ENCODE measurements at places on chromosomes 16 and 17.

- no peak for DNase-seq
These were observed 369.2 kb downstream of the CDH13 start for GRCh38 chr16:82995924-82996441.

GRCh38 chr16:87584271-87584670, 18.0 kb upstream of the JPH3 start:
- DNase-seq = no peak

DNA sequence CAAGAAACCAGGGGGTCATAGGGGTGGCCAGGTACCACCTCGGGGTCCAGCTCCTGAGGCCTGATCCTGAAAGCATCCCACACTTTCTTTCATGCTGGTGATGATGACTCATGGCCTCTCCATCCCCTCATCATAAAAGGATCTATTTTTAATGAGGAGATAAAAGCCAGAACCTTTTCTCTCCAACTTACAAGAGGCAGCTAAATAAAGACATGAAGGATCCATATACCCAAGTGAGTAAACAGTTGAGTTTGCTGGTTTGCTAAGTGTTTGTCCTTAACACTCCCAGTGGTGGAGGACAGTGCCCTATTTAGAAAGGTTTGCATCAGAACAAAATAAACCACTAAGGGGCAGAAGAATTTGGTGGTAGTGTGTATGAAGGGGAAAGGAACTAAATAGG, 383.8 kb downstream of the GRIN2A start:
- no peak for DNase-seq

GRCh38 chr16:1459967-1460366, 14.9 kb downstream of the CLCN7 start:
- no peak for DNase-seq

- DNase-seq = peak; percentile 74
These were observed 8.3 kb upstream of the RAB5C start for GRCh38 chr17:42163113-42163512.

- no peak for DNase-seq
These were observed 54.7 kb upstream of the SDK2 start for GRCh38 chr17:73698966-73699365.

GRCh38 chr17:44804302-44805089, 25.6 kb downstream of the GJC1 start:
- DNase-seq = no peak

DNA sequence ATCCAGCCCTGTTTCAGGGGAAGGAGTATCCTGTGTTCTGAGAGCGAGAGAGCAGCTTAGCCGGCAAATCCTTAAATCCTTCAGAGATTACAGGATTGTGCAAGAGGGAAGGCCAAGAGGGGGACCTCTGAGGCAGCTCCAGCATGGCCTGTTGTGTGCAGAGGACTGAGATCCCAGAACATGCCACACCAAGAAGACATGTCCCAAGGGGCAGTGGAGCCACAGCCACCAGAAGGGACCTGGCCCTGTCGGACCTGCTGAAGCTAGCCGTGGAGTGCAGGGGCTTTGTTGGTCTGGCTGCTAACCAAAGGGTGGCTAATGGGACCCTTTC, 1.6 kb upstream of the MRC2 start:
- DNase-seq = no peak

DNA sequence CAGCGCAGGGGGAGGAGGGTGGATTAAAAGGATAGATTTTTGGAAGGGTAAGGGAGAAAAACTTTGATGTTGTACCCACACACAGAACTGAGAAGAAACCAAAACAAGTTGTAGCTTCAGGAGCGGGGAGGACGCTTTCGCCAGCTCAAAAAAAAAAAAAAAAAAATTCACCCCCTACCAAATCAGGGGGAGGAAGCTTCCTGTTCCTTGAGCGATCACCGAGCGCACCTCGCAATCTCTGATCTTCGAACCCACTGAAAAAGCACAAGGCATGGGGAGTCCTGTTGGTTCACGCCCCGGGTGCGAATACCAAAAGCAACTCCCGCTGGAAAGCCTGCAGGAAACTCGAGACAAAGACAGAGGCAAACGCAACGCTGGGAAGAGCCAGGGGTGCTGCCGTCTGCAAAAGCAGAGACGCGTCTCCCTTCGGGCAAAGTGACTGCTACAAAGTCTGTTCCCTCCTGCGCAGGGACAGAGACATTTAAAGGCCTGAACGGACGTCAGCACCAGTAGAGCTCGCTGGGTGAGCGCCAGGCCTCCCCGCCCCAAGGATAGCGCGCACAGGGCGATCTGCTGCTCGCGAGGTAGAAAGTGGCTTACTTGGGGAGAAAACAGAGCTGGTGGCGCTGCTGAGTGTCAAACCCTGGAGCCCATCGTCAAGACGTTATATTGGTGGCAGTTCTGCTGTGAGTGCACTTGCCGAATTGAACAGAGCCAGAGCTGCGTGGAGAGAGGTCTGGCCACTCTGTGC, 190.4 kb downstream of the USP22 start:
- peak; percentile 12 for DNase-seq

- DNase-seq = no peak
These were observed 6.1 kb upstream of the CD300C start for GRCh38 chr17:74552037-74552436.

DNA sequence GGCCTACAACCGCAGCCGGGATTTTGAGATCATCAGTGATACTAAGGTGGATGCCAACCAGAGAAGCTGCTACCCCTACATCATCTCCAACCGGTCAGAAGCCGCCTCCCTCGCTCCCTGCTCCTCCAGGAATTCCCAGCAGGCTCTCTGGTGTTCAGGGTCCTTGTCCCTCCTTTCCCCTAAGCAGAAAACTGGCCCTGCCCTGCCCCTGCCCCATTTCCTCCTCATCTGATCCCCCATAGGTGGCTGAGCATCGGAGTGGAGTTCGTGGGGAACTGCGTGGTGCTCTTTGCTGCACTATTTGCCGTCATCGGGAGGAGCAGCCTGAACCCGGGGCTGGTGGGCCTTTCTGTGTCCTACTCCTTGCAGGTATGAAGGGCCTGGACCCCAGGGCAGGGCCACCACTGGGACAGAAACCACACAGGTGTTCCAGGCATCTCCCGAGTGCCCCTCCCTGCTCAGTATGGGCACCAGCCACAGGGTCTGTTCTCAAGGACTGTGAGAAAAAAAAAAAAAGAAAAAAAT, 29.8 kb downstream of the ANKRD40 start:
- no peak for DNase-seq

DNA sequence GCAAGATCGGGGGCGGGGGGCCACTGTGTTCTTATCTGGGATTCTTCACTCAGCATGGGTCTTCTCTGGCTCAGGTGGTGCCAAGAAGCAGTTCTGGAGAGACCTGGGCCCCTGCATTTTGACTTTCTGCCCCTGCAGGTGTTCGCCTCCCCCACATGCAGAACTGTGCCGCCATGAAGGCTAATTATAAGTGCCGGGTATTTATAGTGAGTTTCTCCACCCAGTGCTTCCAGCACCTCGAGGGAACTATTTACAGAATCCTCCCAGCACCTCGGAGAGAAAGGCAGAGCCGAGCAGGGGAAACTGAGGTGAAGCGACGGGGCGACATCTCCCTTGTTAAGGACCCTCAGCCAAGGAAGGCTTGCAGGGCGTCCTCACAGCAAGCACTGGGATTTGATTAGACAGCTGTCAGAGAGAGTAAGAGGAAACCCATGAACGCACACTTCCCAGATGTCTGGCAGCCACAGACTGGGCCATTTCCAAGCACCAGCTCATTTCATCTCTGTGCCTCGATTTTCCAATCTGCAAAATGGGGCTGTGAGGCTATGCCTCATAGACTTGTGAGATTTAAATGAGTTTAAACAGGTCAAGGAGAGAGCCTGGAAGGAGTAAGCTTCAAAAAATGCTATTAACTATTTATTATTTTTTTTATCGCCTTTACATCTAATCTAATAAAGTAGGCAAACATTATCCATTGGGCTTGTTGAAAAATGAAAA, 36.4 kb upstream of the GRIN2A start:
- no peak for DNase-seq

DNA sequence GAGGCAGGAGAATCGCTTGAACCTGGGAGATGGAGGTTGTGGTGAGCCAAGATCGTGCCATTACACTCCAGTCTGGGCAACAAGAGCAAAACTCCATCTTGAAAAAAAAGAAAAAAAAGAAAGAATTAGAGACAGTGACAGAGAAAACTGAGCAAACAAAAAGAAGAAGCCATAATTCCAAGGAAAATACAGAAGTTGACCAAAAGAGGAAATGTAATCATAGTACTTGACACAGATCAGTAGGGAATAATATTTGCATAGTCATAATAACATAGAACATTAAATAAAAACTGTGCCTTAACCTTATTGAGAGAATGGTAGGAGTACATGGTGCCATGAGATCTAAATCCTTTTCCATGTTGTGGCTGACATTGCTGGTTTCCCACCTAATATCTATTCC, 14.7 kb upstream of the USP31 start:
- DNase-seq = no peak

- no peak for DNase-seq
These were observed 42.5 kb downstream of the DNAH17 start for GRCh38 chr17:78534492-78535272.

DNA sequence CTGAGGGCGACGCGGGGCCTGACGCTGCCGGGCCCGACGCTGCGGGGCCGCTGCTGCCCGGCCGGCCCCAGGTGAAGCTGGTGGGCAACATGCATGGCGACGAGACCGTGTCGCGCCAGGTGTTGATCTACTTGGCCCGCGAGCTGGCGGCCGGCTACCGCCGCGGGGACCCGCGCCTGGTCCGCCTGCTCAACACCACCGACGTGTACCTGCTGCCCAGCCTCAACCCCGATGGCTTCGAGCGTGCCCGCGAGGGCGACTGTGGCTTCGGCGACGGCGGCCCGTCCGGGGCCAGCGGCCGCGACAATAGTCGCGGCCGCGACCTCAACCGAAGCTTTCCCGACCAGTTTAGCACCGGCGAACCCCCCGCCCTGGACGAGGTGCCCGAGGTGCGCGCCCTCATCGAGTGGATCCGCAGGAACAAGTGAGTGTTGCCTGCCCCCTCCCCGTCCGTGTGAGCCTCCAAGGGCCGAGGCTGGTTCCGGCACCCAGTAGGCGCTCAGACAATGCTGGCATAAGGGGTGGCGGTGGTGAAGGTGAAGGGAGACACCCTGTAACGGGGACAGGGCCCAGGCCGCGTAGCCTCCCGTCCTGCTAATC, 676 bp downstream of the CPD start:
- DNase-seq = peak; percentile 54

GRCh38 chr17:29148257-29148789, 31.9 kb downstream of the MYO18A start:
- no peak for DNase-seq

- no peak for DNase-seq
These were observed 3.8 kb upstream of the VAC14 start for GRCh38 chr16:70804734-70805169.

- no peak for DNase-seq
These were observed 15.8 kb downstream of the SHISA9 start for GRCh38 chr16:12917246-12917645.

GRCh38 chr17:74543406-74543805, 2.5 kb downstream of the CD300C start:
- DNase-seq = no peak

DNA sequence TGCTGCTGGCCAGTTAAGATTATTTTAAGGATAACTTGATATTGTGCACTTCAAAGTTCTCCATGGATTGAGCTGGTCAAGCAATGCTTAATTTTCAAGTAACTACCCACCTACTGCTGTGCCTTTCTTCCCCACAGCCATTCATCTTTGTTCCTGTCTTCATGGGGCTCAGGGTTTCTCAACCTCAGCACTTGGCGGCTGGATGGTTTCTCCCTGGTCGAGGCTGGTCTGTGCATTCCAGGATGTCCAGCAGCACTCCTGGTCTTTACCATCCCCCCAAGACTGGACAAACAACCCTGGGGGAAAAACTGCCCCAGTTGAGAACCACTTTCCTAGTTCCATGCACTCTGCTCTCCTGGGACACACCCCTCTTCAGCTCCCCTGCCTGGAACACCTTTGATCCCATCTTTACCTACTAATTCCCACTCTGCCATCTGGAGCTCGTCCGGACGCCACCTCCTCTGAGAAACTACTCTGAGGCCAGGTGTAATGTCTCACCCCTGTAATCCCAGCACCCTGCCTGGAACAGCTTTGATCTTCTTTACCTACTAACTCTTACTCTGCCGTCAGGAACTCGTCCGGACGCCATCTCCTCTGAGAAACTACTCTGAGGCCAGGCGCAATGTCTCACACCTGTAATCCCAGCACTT, 81.5 kb downstream of the NXN start:
- DNase-seq = no peak

GRCh38 chr16:17469011-17469740, 1.6 kb downstream of the XYLT1 start:
- no peak for DNase-seq

GRCh38 chr17:57905875-57906455, 49.2 kb downstream of the CUEDC1 start:
- DNase-seq = no peak

- DNase-seq = no peak
These were observed 6.0 kb downstream of the SCN4A start for GRCh38 chr17:63966646-63967264.

DNA sequence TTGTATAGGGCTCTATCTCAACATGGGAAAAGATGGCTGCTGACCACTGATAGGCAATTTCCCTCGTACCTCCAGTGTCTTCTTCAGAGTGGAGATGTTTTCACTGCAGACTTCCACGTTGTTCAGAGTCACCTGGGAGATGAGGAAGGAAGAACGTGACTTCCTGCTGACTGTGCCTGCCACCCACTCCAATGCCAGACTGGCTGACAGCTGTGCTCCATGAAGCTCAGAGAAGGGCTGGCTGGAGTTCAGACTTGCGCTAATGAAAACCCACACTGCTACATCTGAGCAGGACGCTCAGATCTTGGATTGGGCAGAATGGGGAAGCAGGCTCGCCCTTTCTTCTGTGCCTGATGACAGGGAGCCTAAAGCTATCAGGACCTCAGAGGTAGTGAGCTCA, 33.1 kb downstream of the COG4 start:
- DNase-seq = no peak

DNA sequence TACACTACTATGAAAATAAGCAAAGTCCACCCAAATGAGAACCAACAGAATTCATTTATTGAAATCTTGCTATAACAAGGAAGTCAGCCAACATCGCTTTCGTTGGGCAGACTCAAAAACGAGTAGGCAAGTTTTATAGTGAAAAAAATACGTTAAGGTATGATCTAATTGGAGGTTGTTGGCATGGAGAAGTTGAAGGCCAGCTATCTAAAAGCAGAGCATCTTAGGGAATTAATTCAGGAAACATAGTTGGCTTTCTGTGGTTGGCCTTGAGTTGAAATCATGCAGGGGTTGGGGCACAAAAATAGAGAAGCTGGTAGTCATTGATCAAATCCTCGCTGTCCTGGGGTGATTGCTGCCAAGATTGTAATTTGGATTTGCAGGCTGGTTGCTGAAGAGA, 118.3 kb downstream of the PPM1E start:
- DNase-seq = no peak

- DNase-seq = no peak
These were observed 3.4 kb downstream of the ADAM11 start for GRCh38 chr17:44761932-44762810.

GRCh38 chr16:87352818-87353217, 30.8 kb downstream of the FBXO31 start:
- DNase-seq = no peak

- no peak for DNase-seq
These were observed 26.2 kb downstream of the ABCC3 start for GRCh38 chr17:50660887-50661345.

Data from stimulated activated naive CD8-positive, alpha-beta T cell treated with anti-CD3 and anti-CD28 coated beads, Interleukin-15, Interleukin-2, amounts not matched to agents 100 U/mL and 50 U/mL, for 24 hours (primary cell).